ENCODE measurements at places on chromosomes 2 and 18.

DNA sequence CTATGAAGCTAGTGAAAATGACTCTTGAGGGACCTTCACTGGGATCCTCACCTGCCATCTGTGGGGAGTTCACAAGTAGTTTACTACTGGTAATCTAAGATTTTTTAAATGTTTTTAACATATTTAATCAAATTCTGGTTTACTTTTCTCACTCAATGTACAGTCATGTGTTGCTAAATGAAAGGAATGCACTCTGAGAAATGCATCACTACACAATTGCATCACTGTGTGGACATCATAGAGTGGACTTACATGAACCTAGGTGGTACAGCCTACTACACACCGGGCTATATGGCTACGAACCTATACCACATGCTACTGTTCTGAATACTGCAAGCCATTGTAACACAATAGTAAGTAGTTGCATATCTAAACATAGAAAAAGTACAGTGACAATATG lies 528.0 kb downstream of the BCL11A start:
- no peak for DNase-seq

- DNase-seq: no peak
Measured at GRCh38 chr2:231392431-231393148, 2.9 kb upstream of the B3GNT7 start.

GRCh38 chr18:13545514-13545913 lies 180.8 kb downstream of the FAM210A start:
- no peak for DNase-seq

DNA sequence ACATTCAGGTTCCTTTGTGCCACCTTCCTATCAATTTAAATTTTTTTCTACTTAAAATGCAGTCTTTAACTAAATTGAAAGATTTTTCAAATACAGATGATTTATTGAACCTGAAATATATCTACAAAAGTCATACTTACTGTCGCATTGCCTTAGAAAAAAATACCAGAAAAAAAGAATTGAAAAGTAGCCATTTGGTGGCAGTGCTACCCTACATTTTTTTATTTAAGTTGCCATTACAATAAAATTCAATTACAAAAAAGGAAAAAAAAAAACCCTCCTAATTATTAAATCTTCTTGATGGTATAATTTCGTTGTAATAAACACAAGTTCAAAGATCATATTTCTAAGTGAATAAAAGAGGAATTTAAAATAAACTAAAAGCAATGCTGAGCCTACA lies 43.4 kb downstream of the DSC3 start:
- no peak for DNase-seq

- DNase-seq: no peak
Measured at GRCh38 chr2:172772633-172773032, 37.0 kb downstream of the RAPGEF4 start.

- DNase-seq: no peak
Measured at GRCh38 chr2:54012538-54013141, 41.8 kb upstream of the PSME4 start.
